ENCODE measurements at places on chromosomes 4 and X. TPM values are rescaled to one million over a fixed set of nuclear protein-coding genes. Genes with fewer than 3 reads are reported as not detected.

GABRG1 gene
- not detected for total RNA-seq

DNA sequence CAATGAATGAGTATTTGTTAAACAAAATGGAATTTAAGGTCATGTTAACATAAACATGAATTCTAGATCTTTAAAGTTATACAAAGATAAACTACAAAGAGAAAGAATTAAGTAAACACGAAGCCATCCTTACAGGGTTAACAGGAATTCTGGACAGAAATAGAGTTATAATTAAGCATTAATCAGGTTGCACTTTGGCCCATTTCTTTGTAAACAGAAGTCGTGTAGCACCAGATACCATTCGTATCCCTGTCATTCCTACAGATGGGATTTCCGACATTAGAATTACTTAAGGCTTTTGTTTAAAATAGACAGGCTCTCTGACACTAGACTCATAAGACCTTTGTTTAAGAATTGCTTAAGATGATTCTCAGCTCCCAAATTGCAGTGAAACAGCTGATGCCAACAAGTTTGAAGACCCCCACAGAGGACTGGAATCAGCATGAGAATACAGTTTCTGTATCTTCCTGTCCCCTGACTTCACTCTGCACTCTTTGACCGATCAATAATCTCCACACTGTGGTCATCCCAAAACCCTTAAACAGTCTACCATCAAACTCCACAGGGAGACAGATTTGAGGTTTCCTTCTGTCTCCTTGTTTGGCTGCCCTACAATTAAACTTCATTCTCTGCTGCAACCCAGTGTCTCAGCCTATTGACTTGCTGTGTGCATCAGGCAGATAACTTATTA is 22.3 kb upstream of the TMEM150C start:
- DNase-seq: no peak

ARSJ gene
- 13.9 TPM for total RNA-seq

DNA sequence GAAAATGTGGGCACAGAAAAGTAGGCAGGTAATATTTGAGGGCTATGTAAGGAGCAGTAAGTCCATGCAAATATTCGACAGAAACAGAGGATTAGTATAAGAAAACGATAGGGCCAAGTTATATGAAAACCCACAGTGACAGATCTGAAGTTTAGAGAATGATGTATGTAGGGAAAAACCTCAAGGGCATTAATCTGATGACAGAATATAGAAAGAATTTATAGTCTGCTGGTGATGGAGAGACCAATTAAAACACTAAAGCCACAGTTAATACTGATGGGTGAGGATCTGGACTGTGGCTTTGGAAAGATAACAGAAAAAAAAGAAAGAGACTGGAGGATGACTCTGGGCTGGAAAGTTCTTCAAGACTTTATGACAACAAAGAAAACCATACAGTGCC is 169.7 kb downstream of the PALLD start:
- peak; percentile 23 for DNase-seq

FGF13 gene
- 46.0 TPM for total RNA-seq

- DNase-seq: peak; percentile 29
Measured at GRCh38 chr4:144644368-144645101, 1.4 kb upstream of the HHIP start.

GRCh38 chr4:34851411-34851810 is 1392.9 kb downstream of the ARAP2 start:
- no peak for DNase-seq

Measured in lung microvascular endothelial cell (primary cell).